ENCODE measurements at places on chromosomes 4 and X. TPM values are rescaled to one million over a fixed set of nuclear protein-coding genes. Genes with fewer than 3 reads are reported as not detected.

The ADRA2C gene
- 5.9 TPM for polyA plus RNA-seq

The GAGE12J gene
- not detected for polyA plus RNA-seq

The VAMP7 gene
- polyA plus RNA-seq: 9.4 TPM

The DCX gene
- under 0.01 TPM for polyA plus RNA-seq

The XAGE1B gene
- polyA plus RNA-seq: not detected

The MAOB gene
- 24.7 TPM for polyA plus RNA-seq

The SPANXA2 gene
- not detected for polyA plus RNA-seq

The AMOT gene
- 0.62 TPM for polyA plus RNA-seq

The KLB gene
- polyA plus RNA-seq: 0.29 TPM

The MAGEC1 gene
- not detected for polyA plus RNA-seq

The S100G gene
- not detected for polyA plus RNA-seq

The TMPRSS11F gene
- not detected for polyA plus RNA-seq

The ZCCHC13 gene
- not detected for polyA plus RNA-seq

The ARSJ gene
- polyA plus RNA-seq: 0.52 TPM

The FAM9B gene
- polyA plus RNA-seq: not detected

The SCARB2 gene
- polyA plus RNA-seq: 119 TPM

The LRRC66 gene
- 1.5 TPM for polyA plus RNA-seq

The TRIM61 gene
- polyA plus RNA-seq: 0.37 TPM

The TMEM31 gene
- polyA plus RNA-seq: not detected

The MOB1B gene
- 6.0 TPM for polyA plus RNA-seq

The SMPX gene
- 436 TPM for polyA plus RNA-seq

The GC gene
- polyA plus RNA-seq: not detected

The TMSB15C gene
- polyA plus RNA-seq: 0.14 TPM

The MAGEB1 gene
- polyA plus RNA-seq: not detected

The ITM2A gene
- 55.2 TPM for polyA plus RNA-seq

The FAM9C gene
- not detected for polyA plus RNA-seq

The AADAT gene
- polyA plus RNA-seq: 0.99 TPM

The ZNF185 gene
- 0.51 TPM for polyA plus RNA-seq

The HGFAC gene
- polyA plus RNA-seq: 1.1 TPM

The TASL gene
- not detected for polyA plus RNA-seq

The LAMP2 gene
- polyA plus RNA-seq: 14.9 TPM

The IL3RA gene
- polyA plus RNA-seq: 20.8 TPM

The COQ2 gene
- 15.5 TPM for polyA plus RNA-seq

The KLKB1 gene
- polyA plus RNA-seq: 3.7 TPM

The CYTL1 gene
- not detected for polyA plus RNA-seq

The TBC1D14 gene
- polyA plus RNA-seq: 14.2 TPM

The TEX13D gene
- not detected for polyA plus RNA-seq

The AREG gene
- 22.9 TPM for polyA plus RNA-seq

The CDS1 gene
- 0.45 TPM for polyA plus RNA-seq

The TKTL1 gene
- 2.6 TPM for polyA plus RNA-seq

The PRDM8 gene
- polyA plus RNA-seq: 0.88 TPM

The MAGEB6 gene
- not detected for polyA plus RNA-seq

The LAP3 gene
- 21.9 TPM for polyA plus RNA-seq

The SULT1E1 gene
- not detected for polyA plus RNA-seq

All from heart right ventricle (tissue), 16 donors.